Renal pelvis (tissue), 12 donors: ENCODE measurements at places on chromosomes 13 and 19. TPM values are rescaled to one million over a fixed set of nuclear protein-coding genes. Genes with fewer than 3 reads are reported as not detected.

DNA sequence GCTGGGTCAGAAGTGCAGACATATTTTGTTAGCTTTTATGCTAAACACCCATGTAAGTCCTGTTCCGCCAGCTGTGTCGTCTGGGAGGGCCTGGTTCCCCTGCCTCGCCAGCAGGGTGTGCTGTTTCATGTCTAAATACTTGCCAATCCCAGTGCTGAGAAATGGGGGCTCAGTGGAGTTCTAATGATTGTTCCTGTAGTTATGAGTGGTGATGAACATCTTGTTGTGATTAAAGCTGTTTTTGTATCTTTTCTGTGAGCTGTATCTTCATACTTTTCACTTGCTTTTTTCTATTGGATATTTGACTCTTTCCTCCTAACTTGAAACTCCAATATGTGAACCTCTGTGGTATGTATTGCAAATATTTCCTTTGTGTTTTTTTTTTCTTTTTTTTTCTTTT lies 32.7 kb downstream of the KDM4B start:
- DNase-seq = no peak

- DNase-seq = no peak
Measured at GRCh38 chr13:40494513-40494912, 171.9 kb downstream of the FOXO1 start.

Gene ZNF667
- 21.3 TPM for polyA plus RNA-seq

Gene ZNF177
- polyA plus RNA-seq = 14.5 TPM

DNA sequence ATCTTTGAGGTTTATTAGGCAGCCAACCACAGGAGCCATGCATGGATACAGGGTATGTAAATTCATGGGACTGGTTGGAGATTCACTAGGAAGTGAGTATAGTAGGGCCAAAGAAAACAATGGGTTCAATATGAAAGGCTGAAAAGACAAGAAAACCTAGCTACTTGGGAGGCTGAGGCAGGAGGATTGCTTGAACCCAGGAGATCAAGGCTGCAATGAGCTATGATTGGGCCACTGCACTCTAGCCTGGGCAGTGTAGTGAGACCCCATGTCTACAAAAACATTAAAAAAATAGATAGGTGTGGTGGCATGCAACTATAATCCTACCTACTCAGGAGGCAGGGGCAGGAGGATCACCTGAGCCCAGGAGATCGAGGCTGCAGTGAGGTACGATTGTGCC lies 10.3 kb upstream of the SLC1A5 start:
- no peak for DNase-seq

- no peak for DNase-seq
Measured at GRCh38 chr19:39543477-39543857, 3.5 kb upstream of the EID2 start.

DNA sequence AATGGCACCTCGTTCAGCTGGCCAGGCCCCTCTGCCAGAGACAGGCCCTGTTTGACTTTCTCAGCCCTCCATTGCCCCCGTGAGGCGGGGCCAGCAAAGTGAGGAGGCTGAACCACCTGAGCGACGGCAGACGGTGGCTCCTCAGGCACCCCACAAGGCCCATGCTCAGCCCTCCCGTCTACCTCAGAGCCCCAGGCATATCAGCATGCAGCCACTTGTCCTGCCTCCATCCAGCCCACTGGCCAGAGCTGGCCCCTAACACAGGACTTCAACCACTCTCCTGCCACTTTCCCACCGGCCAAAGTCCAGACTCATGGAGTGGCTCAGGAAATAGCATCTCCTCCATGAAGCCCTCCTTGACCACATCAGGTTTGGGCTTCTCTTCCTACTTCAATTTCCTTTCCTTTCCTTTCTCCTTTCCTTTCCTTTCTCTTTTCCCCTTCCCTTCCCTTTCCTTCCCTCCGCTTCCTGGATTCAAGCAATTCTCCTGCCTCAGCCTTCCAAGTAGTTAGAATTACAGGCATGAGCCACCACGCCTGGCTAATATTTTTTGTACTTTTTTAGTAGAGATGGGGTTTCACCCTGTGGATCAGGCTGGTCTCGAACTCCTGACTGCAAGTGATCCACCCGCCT lies 9.3 kb downstream of the SLC7A10 start:
- no peak for DNase-seq

GRCh38 chr13:30802501-30802900 lies 67.2 kb downstream of the ALOX5AP start:
- DNase-seq = no peak

GRCh38 chr19:35776102-35776788 lies 881 bp downstream of the ARHGAP33 start:
- DNase-seq = no peak

GRCh38 chr19:3515891-3516422 lies 9.8 kb downstream of the FZR1 start:
- DNase-seq = no peak

Gene AKAP8L
- polyA plus RNA-seq = 102 TPM

DNA sequence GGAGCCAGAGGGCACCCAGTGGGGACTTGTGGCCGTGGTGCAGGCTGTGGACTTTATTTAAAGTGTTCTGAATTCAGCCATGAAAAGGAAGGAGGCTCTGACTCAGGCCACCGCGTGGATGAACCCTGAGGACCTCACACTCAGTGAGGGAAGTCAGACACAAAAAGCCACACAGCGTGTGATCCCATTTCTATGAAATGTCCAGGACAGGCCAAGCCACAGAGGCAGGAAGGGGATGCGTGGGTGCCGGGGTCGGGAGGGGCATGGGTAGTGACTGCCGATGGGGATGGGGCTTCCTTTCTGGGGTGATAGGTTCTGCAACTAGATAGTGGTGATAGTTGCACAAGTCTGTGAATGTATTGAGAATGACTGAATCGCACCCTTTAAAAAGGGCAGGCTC lies 8.7 kb upstream of the ZBTB7A start:
- no peak for DNase-seq

Gene PRSS57
- 0.33 TPM for polyA plus RNA-seq

GRCh38 chr13:105670179-105670990 lies 865.1 kb downstream of the EFNB2 start:
- peak; percentile 27 for DNase-seq

Gene OR7D2
- 2.0 TPM for polyA plus RNA-seq

Gene ELANE
- 0.25 TPM for polyA plus RNA-seq

Gene ISYNA1
- polyA plus RNA-seq = 133 TPM

- no peak for DNase-seq
Measured at GRCh38 chr13:32378012-32378411, 49.9 kb downstream of the N4BP2L1 start.

Gene TTYH1
- polyA plus RNA-seq = 14.1 TPM

DNA sequence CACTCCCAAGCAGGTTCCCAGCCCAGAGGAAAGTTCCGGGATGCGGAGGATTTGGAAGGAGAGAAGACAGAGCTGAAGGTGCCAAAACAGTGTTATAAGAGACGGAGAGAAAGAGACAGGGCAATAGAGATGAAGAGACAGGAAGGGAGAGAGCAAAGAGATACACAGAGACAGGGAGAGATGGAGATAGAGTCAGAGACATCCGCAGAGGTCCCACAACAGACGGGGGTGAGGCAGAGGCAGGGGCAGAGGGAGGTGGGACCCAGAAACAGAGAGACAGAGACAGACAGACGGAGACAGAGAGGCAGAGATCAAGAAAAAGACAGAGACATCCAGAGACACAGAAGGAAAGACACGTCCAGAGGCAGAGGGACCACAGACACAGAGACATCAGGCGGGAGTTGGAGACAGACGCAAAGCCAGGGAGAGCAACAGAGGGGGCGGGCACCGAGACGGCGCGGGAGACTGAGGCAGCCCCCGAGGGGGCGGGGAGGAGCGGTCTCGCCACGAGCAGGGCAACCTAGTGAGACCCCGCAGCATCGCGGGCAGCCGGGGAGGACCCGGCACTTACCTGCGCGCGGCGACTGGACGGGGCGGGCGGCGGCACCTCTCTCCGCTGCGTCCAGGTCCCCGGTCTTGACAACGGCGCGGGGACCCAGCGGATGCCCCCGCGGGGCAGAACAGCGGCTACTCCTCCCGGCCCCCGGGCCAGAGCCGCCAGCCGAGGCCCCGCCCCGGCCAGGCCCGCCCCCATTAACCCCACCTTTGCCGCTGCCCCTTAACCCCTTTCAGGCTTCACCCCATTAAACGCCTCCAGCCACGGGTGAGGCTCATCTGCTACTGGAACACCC lies at the start of gene GPR4:
Gene GPR4, minus strand, starts transcription at position 689 of the 851 bp plus-strand sequence. CDS start 10,346 bp downstream, outside the sequence.
- no peak for DNase-seq

GRCh38 chr19:35404879-35405622 lies 34.2 kb downstream of the GPR42 start:
- DNase-seq = no peak

Gene PRKD2
- 49.1 TPM for polyA plus RNA-seq

Gene DHDH
- polyA plus RNA-seq = 9.7 TPM

GRCh38 chr19:4976401-4977298 lies 7.7 kb downstream of the KDM4B start:
- no peak for DNase-seq

Gene SHD
- 1.3 TPM for polyA plus RNA-seq

GRCh38 chr13:36513266-36513665 lies 81.0 kb downstream of the CCNA1 start:
- DNase-seq = no peak

Gene FBXO27
- polyA plus RNA-seq = 10.0 TPM

GRCh38 chr13:91331047-91331915 lies 16.2 kb upstream of the MIR17HG start:
- no peak for DNase-seq

- DNase-seq = no peak
Measured at GRCh38 chr19:1237754-1238368, at the start of gene CBARP. CBARP (minus strand) TSS chr19:1238005; CDS start chr19:1236100, 1,905 bp downstream.

GRCh38 chr19:51090471-51090870 lies 7.8 kb upstream of the KLK14 start:
- no peak for DNase-seq

GRCh38 chr13:23674795-23675640 lies 104.8 kb downstream of the TNFRSF19 start:
- no peak for DNase-seq

Gene ICAM1
- polyA plus RNA-seq = 5.6 TPM

Gene HCN2
- 0.48 TPM for polyA plus RNA-seq

GRCh38 chr13:30685320-30685859 lies 50.0 kb upstream of the ALOX5AP start:
- DNase-seq = no peak
